NCI-H510A treated with DMSO at 0.1 percent for 48 hours (cell line): ENCODE measurements at places on chromosomes 12 and 14.

DNA sequence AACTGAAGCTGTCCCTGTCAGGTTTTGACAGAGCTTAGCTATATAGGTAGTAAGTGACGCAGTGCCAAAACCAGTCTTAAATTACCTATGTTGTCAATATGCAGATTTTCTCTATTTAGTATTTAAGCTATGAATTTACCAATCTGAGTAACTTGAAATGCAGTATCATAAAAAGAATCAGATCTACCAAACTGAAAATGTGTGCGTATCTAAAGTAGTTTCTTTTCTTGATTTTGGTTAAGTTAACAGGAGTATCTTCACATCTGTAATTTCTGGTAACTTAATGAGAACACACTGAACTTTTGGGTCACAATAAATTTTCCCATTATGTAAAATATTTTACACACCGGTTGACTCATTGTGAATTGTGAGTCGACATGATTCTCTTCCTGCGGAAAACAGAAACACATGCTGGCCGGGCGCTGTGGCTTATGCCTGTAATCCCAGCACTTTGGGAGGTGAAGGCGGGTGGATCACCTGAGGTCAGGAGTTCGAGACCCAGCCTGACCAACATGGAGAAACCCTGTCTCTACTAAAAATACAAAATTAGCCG is 45.1 kb downstream of the TRAF3 start:
- no peak for DNase-seq

DNA sequence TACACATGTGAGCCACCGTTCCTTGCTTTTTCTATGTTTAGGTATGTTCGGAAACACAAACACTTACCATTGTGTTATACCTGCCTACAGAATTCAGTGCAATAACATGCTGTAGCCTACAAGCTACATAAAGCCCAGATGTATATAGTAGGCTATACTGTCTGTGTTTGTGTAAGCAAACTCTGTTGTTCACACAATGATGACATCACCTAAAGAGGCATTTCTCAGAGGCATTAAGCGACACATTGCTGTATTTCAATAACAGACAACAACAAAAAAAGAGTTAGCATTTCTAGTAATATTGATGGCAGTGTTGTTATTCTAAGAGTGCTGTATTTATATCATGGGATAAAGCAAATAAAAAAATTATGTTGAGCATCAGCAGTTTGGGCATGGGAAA is 70.2 kb downstream of the MED13L start:
- no peak for DNase-seq

DNA sequence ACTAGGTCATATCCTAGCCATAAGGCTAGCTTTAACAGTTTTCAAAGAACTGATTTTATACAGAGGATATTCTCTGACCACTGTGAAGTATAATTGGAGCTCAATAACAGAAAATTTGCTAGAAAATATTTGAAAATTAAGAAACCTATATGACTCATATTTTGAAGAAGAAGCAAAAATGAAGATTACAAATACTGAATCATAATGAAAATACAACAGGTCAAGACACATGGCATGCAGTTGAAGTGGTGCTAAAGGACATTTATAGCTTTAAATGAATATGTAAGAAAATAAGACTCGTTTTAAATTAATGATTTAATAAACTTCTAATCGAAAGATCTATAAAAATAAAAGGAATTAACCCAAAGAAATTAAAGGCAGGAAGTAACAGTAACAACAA is 1234.6 kb downstream of the SLC16A7 start:
- DNase-seq = no peak

DNA sequence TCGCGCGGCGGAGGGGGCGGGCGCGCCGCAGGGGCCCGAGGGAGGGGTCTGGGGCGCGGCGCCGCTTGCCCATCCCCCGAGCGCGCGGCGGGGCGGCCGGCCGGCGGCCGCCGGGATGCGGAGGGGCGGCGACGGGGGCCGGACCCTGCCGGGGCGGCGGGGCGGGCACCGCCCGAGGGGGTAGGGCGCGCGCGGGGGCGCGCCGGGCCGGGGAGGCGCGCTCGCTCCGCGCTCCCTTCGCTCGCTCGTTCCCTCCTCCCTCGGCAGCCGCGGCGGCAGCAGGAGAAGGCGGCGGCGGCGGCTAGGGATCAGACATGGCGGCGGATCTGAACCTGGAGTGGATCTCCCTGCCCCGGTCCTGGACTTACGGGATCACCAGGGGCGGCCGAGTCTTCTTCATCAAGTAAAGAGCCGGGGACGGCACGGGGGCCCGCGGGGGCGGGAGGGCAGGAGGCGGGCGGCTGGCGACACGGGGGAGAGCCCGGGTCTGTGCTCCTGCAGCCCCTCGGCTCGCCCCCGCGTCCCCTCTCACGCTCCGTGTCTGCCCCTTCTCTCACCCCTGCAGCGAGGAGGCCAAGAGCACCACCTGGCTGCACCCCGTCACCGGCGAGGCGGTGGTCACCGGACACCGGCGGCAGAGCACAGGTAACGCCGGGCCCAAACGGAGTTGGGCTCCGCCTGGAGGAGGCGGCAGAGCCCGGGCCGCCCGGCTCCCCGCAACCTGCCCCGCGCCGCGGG is at the start of gene PLEKHA5:
Gene PLEKHA5, plus strand, starts transcription at position 248 of the 738 bp plus-strand sequence. Its CDS starts 67 bp downstream, at position 315.
- peak; percentile 75 for DNase-seq

GRCh38 chr12:45273717-45274271 is 57.9 kb downstream of the ANO6 start:
- DNase-seq = no peak
